ENCODE measurements at places on chromosomes 2 and 18.
A peak's percentile ranks its signal among the peaks of the same experiment; 100 is the strongest.

DNA sequence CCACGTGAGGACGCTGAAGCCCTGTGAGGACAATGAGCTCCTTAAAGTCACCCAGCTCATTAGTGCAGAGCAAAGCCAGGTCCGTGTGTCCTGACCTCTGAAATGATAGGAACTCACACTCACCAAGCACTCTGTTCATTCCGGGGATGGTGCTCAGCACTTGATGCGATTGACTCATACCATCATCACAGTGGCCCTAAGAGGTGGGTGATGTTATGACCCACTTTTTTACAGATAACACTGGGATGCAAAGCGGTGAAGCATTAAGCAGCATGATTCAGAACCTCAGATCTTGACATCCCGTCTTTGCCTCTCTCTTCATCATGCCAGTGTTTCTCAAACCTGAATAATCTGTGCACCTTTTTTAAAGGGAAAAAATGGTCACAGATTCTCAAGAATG lies 234.8 kb downstream of the ALPK2 start:
- DNase-seq: no peak

DNA sequence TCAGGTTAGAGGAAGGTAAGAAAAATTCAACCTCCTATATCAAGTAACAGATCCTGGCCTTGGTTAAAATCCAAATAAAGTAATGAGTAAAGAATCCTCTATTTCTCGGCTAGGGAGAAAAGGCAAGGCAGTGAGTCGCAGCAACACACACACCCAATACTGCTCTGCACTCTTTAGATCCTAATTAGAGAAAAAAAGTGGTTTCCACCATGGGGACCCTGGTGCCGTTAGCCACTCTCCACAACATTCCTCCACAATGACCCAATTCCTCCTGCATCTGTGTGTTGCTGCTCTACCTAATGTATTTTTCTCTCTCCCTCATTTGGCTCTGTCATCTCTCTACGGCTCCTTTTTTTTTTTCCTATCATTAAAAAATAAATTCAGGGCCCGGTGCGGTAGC lies 462.7 kb downstream of the METTL4 start:
- DNase-seq: peak; percentile 12

GRCh38 chr2:45233301-45233700 lies 224.0 kb upstream of the SIX2 start:
- no peak for DNase-seq

GRCh38 chr2:62570861-62571698 lies 65.1 kb upstream of the TMEM17 start:
- no peak for DNase-seq

DNA sequence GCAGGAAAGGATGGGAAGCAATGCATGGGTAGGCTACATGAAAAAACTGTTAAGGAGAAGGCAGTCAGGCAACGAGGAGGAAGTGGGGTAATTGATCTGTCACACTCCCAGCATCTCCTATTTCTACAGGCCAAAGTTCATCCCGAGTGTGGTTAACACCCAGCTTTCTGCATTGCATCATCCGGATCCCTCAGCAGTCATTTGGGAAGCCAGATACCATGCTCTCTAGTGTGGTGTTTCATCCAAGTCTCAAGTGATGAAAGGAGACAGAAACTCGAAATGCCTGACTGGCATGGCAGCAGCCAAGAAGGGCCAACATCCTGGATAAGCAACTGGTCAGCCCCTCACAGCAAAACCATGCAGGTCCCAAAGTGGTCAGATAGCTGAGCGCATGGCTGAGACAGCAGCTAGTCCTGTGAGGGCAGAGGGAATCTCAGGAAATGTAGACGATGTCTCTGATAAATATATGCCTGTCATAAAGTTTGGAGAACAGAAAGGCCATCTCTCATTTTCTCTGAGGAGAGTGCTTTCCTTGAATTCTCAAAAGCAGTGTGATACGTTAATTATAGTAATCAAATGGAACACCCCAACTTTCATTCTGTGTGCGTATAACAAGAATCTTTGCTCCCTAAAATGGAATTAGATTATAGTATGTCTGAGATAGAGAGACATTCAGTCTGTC lies 24.8 kb upstream of the HNRNPA3 start:
- peak; percentile 80 for DNase-seq

DNA sequence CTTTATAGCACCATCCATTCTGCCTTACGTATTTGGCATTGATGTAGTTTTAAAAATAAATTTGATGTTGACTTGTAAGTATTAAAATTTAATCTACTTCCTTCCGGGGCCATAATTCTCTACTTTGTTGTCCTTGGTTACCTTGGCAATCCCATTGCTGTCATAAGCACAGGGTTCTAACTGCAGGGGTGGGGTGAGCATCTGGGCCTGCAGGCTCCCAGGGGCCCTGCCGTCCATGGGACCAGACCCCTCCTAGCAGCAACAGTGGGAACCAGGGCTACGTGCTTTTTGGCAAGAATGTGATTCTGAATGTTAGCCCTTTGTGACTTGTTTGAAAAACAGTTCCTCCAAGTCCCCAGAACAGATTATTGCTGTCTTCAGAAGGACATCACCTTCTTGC lies 4.9 kb downstream of the ASAP2 start:
- no peak for DNase-seq

DNA sequence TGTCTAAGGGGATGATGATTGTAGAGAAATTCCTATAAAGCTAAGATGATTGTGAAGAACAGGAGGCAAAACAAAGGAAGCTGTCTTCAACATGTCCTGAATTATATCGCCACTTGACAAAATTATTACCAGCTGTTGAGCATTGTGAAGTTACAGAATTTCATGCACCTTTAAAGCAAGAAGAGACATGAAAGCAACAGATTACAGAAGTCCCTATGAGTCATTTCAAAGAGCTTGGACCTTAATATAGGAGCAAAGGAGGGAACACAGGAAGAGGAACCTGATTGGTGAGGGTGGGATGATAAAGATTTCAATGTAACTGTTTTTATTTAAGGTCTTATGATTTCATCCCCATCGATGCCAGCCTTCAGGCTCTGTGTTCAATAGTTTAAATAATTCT lies 526.9 kb upstream of the HNMT start:
- no peak for DNase-seq

DNA sequence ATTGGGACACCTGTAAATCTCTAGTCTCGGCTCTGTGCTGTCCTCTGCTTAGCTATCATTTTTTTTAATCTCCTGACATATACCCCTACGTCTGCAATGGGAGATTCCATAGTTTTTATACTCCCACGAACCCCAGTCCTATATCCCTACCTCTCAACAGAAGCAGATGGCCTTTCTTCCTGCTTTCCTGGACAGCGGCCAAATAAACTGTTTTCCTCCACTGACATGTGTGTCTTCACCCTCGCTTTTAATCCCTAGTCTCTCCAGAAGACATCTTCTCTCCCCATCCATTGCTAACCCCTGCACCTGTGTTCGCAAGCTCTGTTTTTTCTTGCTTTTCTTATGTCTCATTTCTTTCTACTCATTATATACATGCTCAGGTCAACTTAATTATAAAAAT lies 395.4 kb downstream of the EPHA4 start:
- DNase-seq: no peak

- no peak for DNase-seq
Measured at GRCh38 chr2:207478572-207478971, 51.2 kb upstream of the CREB1 start.

DNA sequence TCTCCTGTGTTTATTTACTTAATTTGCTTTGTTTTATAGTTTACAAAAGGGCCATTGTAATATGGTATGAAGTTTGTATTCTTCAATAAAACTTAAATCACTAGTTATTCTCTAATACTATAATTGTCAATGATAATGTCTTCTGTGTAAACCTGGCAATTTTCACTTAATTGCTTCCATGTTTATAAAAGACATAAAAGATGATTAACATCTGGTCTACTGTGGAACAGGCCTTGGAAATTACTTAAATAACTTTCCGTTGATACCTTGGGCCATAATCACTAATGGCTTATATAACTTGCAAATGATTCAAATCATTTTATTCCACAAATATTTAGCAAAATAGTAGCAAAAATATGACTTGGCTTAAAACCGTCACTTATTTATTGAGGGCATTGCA lies 743.8 kb downstream of the DSC3 start:
- no peak for DNase-seq

GRCh38 chr2:147792966-147793617 lies 51.7 kb upstream of the ACVR2A start:
- DNase-seq: peak; percentile 14

DNA sequence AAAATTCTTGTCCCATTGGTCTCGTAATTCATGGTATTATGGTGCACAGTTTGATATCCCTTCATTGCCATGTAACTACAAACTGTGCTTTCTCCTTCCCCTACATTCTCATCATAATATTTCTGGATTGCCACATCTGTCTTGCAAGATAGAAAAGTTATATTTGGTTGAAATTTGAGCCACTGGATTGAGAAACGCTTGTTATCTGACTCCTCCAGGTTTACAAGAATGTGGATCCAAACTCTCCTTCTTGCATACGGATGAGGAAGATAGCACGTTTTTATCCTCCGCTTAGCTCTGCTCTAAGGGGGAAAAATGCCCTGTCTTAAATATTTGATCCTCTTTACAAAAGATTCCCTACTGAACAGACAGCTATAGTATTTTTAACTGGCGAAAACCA lies 438.2 kb downstream of the TSN start:
- DNase-seq: no peak

GRCh38 chr2:26792720-26793119 lies 6.9 kb downstream of the CENPA start:
- DNase-seq: no peak

DNA sequence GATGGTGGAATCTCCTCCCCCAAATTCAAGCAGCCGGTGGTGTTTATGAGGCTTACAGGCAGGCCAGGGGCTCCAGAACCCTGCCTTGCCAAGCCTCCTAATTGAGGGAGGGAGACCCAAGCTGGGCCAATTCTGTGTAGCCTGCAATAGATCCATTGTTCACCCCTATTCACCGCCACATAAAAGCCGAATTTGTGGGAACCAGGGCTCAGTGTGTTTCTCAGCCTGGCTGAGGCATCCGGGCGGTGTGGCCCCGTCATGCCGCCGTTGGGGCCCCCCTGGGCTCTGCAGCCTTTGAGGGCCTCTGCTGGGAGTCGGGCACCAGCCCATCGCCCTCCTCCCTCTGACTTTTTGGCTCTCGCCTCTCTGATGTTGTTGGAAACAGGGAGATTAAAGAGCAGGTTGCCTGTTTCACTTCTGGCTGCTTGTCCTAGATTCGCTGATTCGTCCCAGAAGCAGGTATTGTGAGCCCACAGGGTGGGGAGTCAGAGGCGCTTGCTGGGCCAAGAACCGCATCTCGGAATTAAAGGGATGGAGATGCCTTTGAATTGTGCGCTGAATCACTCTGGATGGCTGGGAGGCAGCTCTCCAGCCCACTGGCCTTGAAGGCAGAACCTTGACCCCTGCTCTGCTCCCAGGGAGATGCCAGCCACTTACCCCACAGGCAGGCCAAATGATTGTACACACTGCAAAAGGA lies 14.7 kb upstream of the OTOS start:
- no peak for DNase-seq

DNA sequence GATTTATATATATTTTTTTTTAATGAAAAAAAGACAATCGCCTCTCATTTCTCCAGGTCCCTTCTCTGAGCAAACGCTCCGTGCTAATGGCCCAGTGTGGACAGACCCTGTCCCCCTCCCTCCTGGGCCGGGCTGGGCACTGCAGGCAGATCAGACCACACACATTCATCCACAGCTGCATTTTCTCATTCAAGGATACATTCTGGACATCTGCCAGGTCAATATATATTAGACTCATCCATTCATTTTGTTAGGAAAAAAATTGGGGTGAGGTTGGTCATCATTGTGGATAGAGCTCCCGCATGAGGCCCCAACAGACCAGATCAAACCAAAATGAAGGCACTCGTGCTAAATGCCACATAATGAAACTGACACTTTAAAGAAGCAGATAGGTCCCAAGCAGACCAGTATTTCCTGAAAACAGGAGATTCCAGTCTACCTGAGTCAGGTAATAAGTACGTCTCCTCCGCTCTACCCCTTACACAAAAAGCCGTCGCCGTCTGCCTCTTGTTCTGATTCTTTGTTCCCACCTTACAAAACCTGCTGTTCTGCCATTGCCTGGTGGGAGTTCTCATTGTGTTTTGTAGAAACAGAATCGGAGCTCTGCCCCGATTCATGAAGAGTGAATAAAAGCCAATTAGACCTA lies 15.4 kb upstream of the OTOS start:
- DNase-seq: no peak

GRCh38 chr2:191321861-191322662 lies 76.9 kb downstream of the MYO1B start:
- peak; percentile 79 for DNase-seq

GRCh38 chr2:57370882-57371585 lies 675.6 kb upstream of the VRK2 start:
- DNase-seq: peak; percentile 5

DNA sequence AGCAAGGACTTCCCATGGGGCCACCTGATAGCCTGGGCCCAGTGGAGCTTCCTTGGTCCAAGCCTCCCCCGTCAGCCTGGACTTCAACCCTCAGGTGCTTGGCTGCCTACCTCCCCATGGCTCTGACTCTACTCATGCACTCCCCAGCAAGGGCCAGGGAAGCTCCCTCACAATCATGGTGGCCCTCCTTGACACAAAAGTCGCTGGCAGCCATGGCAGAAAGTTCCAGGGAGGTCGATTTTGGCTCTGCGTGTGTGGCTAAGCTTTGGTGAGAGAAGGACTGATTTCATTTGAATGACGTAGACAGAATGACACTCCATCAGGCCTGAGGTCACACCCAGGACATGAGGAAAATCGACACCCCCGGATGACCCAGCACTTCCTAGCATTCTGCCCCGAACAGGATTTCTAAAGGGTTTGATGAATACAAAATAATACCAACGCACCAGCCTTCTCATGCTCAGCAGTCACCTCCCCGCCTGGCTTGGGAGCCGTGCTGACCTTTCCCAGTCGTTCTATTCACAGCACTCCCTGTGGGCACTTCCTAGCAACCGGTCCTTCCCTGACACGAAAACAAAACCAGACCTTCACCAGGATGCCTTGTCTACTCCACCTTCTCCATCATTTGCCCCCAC lies 52.7 kb downstream of the LBH start:
- no peak for DNase-seq

DNA sequence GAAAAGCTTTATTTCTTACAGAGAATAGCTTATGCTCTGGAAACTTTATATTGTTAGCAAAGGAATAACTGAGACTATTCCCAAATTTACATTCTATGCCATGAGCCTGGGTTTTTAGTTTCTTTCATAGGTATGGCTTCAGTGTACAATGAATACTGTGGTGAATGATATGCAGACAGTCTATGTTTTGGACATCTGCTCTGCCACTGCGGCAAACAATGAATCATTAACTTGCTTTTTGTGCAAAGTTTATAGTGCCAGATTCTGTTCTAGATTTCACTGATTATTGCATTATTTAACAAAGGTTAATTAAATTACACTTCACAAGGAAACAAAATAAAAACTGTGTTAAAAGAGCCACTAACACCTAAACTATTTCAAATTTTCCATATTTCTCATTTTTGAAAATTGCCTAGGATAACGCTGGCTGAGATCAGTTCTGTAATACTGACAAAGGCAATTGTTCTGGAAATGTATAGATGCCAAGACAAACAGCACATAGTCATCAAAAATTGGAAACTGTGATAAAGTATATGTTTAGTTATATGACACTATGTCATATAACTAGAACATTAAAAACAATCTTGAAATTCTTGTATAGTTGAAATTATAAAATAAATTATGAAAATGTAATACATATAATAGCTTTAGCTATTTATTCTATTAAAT lies 74.7 kb downstream of the ITSN2 start:
- DNase-seq: no peak

Measured in stromal cell of bone marrow (primary cell).